NCI-H524 (cell line): ENCODE measurements at places on chromosomes 7 and 10.

DNA sequence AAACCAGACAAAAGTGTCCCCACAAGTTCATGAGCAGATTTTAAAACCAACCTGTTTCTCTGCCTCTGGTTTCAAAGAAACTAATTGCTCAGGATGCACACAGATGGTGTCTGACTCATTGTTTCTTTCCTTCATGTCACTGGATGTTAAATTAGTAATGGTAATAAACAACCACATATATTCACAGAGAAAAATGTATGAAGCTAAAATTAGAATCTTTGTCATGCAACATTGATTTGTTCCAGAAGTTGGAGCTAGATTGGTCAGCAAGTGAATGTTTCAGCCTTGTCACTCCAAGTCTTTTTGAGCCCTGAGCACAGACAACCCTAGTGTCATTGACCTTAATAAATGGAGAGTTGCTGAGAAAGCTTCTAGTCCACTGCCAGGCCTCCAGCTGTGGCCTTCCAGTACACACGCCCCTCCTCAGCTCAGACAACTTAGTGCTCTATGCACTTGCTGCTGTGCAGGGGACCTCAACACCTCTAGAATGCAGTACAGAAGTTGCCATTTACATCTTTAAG, 175.9 kb downstream of the CCDC71L start:
- no peak for DNase-seq

GRCh38 chr7:45685619-45686240, 111.6 kb downstream of the ADCY1 start:
- DNase-seq = no peak

DNA sequence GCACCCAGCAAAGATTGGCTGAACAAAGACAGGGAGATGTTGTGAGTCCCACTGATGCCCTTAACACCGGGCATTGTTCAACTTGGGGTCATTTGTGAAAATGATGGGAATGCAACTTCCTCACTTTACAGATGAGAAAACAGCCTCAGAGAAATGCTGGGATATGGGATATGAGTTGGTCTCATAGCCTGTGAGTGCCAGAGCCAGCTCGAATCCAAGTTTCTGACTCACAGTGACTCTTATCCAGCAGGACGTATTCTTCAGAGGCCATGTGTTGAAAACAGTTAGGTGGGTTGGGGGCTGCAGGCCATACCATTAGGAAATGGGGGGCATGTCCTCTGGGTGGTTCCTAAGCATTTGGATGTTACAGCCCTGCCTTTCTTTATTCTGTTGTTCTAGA, 45.2 kb downstream of the KIAA1217 start:
- no peak for DNase-seq

DNA sequence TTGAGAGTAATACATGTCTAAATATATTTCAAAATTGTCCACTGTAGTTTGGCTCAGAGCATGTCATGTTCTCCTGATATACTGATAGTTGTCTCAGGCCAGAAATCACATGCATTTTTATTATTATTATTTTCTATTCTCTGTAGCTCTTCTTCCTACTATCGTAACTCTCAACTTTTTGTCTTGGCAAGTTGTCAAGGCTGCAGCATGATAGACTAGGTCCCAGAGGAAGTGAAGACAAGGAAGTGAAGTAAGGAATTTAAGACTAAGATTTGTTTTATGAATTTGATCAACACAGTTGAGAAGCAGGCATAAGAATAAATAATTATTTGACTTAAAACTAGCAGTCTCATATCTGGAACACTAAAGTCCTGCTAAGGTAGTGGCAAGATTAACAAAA, 369.5 kb downstream of the ABCA13 start:
- no peak for DNase-seq

DNA sequence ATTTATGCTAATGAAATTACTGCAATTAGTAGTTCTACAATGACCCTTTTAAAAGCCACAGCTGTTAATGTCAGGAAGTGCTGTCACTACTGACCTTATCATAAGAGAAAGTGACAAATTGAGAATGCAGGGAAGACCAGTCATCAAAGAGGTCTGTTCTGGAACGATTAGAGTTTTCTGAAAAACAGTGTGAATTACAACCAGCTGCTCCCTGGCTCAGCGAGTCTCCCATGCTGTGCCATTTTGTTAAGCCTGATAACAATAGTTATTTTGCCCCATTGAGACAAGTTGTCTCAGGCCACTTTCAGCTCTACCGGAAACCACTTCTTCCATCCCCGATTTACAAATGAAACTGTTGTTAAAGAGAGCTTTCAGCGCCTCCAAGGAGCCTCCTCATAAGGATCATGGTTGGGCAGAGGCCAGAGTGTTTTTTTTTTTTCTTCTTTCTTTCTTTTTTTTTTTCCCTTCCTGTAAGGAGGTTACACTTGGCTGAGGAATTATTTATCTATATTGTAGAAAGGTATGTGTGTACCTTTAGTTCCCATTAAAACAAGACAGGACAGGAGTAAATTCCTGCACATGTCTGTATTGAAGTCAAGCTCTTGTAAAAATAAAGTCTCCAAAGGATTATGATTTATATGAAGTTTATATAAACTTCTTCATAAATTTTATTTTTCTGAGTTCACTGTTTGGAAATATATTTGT, 173.6 kb downstream of the CDCA7L start:
- peak; percentile 14 for DNase-seq

DNA sequence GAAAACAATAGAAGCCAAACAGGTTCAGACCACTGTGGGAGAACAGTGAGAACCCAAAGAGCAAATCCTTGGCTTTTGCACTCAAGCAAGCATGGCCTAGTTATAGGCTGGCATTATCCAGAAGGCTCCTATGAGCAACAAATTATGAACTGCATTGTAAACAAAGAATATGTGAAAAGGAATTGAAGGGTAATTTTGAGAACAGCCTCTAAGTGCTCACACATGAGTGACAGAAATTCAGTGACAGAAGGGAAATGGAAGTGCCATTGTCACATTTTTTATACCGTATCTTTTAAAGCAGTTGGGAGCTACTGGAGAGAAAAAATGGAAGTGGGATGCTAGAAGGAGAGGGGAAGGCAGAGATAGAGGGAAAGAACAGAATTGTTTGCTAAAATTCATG, 114.2 kb downstream of the MACC1 start:
- DNase-seq = no peak

DNA sequence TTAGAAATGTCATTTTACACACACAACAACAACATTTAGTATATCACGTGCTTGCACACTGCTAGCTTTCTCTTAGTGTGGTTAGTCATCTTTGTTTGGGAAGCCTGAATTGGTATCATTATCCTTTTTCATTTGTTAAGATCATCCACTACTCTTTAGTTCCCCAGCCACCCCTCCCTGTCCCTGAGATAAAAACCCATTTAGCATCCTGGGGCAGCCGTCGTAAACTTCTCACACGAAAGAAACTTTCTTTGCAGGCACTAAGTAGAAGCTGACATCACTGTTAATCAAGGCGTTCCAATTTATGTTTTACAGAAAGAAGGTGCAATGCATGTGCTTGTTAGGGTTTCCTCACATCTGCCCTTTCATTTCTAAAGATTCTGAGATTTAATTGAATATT, 475.1 kb upstream of the FZD8 start:
- no peak for DNase-seq
